ENCODE measurements at places on chromosomes 1 and 21. TPM values are rescaled to one million over a fixed set of nuclear protein-coding genes. Genes with fewer than 3 reads are reported as not detected.

DNA sequence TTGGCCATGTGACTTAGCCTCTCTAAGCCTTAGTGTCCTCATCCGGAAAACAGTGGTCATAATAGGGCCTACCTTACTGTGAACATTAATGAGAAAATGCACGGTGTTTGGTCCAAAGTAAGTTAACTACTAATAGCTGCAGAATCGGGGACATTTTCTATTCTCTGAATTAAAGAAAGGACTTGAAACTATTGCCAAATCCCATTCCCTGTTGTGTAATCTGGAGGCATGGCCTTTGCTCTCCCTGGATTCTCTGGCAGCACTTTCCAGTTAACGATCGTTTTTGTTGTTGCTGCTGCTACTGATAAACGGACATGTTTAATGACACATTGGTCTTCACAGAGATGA lies 30.5 kb downstream of the FMO4 start:
- DNase-seq, result peak; percentile 61

DNA sequence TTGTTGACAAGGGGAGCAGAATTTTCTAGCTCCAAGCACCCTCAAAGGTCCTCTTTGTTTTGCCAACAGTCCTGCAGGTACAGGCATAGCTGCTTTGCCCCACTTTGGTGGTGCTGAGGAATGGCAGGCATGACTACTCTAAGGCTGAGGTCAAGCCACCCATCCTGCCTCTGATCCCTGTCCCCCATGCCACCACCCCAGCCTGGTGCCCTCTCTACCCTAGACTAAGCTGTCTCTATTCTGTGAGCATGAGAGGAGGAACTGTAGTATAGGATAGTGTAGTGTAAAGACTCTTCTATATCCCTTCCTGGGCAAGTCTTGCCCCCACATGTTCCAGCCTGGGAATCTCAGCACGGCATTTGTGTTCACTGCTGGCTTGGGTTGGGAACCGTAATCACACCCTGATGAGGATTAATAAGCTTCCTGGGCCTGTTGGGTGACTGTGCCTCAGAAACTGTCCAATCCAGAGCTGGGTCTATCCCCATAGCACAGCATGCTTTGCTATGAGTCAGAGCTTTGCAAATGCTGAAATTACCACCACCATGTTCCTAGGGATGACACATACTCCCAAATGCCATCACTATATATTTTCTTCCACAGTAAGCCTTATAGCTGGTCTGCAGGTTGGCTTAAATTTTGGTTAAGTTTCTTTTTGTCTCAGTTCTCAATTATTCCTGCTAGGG lies 105.7 kb upstream of the PPP2R5A start:
- peak; percentile 96 for DNase-seq

DNA sequence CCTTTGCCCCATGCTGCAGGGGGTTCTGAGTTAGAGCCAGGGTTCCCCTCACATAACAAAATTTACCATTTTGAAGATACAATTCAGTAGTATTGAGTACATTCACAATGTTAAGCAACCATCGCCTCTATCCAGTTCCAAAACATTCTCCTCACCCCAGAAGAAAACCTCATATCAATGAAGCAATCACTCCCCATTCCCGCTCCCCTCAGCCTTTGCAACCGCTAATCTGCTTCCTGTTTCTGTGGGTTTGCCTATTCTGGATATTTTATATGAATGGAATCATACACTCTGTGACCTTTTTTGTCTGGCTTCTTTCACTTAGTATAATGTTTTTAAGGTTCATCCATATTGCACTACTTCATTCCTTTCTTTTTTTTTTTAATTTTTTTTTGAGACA lies 32.9 kb downstream of the SERINC2 start:
- DNase-seq, result no peak

- DNase-seq, result peak; percentile 90
Observed at GRCh38 chr1:160726498-160727315, 12.3 kb upstream of the SLAMF7 start.

- DNase-seq, result peak; percentile 14
Observed at GRCh38 chr21:16308269-16308668, 578.5 kb downstream of the USP25 start.

GRCh38 chr21:17560377-17561025 lies 47.7 kb downstream of the CXADR start:
- no peak for DNase-seq

The FCRLB gene
- total RNA-seq, result 1.3 TPM

The SLC44A3 gene
- total RNA-seq, result 0.83 TPM
